Forelimb muscle (tissue), 1 donor: ENCODE measurements at places on chromosomes 1 and 21. TPM values are rescaled to one million over a fixed set of nuclear protein-coding genes. Genes with fewer than 3 reads are reported as not detected.
A peak's percentile ranks its signal among the peaks of the same experiment; 100 is the strongest.

- DNase-seq, result no peak
Observed at GRCh38 chr21:28986677-28987076, 6.0 kb downstream of the LTN1 start.

DNA sequence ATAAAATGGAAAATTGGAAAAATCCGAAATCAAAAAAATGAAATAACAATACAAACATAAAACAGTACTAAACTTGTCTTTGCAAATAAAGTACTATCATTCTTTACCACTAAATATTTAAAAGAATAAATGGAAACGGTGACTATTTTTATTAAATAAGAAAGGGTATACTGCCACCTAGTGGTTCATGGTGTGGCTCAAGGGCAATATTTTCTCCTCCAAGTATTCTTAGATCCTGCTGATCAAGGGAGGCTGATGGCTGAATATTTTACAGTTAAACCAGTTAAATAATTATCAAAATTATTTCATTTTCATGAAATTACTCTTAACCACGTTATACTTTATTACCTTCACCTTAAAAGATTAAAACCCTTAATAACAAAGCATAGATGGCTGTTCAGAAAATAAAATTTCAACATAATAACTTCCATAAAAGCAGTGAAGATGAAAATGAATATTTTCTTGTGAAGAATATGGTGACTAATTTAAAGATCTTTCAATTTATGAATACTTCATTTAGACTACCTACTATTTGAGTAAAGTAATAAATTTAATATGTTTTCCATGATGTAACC is 1793.9 kb downstream of the NCAM2 start:
- DNase-seq, result peak; percentile 36

GRCh38 chr1:246271516-246271915 is 235.6 kb downstream of the SMYD3 start:
- no peak for DNase-seq

DNA sequence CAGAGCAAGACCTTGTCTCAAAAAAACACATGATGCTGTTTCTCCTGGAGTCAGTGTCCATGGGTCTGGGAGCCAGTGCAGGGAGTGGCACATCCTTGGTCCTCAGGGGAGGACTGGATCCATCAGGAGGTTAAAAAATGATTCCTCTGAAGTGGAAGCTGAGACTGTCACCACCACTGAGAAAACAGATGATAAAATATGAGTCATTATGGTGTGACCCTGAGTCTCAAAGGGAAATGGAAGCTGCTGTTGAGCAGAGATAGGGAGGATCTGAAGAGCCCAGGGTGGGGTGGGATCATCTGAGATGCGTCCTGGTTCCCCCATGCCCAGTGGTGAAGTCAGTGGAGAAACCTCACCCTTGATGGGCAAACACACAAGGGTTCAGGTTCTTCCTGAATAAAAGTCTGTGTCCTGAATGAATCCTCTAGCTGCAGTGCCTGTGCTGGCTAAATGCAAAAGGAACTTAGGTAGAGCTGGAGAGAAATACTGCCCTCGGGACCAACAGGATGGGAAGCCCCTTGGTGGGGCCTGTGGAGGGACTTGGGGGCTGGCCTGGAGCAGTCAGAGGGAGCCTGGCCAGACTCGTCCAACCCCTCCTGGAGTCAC is 61.6 kb upstream of the TENT5B start:
- DNase-seq, result no peak

- DNase-seq, result no peak
Observed at GRCh38 chr1:43232482-43232881, 37.3 kb upstream of the TMEM125 start.

GRCh38 chr1:15962671-15963362 is 13.1 kb downstream of the ZBTB17 start:
- DNase-seq, result no peak

DNA sequence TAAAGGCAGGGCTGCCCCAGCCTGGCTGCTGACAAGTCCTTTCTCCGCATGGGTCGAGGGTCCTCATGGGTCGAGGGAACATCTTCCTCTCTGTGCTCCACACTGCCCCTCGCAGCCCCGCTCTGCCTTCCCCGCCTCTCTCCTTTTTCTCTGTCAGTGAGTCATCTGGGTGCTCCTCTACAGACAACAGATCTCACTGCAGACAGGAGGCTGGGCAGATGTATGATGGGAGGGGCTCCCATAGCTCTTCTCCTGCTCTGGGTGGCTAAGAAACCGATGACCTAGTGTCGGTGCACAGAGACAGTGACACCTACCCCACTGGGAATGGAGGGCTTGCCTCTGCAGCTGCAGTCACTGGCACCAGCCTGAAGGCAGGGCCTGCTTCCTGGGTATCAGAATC is 5.5 kb downstream of the KCNA10 start:
- DNase-seq, result no peak

DNA sequence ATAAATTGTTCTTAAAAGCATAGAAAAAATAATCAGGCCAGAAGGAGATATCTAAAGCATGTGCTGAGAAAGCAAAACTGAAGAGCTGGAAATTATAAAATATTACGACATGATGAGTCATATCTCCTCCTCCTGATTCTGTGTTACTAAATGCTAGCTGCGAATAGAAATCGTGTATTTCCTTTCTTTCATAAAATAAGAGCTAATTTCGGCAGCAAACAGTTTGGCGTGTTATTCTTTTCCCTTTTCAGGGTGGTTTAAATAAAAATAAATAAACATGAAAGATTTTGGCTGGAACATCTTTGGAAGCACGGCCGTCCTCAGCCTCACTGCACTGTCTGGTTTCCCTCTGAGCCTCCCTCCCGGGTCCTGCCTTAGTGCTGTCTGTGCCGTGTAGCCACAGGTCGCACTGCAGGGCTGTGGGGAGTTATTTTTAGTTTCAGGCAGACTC is 56.0 kb downstream of the ADARB1 start:
- no peak for DNase-seq

GRCh38 chr1:177969825-177970371 is at the start of gene SEC16B:
Gene SEC16B (minus strand): TSS chr1:177970058. CDS start chr1:177967981, 2,077 bp downstream.
- no peak for DNase-seq

DNA sequence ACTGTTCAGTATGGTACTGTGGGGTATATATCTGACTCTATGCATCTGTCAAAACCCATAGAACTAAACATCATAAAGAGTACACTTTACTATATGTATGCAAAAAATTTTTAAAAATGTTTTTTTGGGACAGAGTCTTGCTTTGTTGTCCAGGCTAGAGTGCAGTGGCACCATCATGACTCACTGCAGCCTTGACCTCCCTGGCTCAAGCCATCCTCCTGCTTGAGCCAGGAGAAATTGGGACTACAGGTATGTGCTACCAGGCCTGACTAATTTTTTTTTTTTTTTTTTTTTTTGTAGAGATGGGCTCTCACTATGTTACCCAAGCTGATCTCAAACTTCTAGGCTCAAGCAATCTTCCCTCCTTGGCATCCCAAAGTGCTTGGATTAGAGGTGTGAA is 11.5 kb downstream of the TRIT1 start:
- DNase-seq, result no peak

DNA sequence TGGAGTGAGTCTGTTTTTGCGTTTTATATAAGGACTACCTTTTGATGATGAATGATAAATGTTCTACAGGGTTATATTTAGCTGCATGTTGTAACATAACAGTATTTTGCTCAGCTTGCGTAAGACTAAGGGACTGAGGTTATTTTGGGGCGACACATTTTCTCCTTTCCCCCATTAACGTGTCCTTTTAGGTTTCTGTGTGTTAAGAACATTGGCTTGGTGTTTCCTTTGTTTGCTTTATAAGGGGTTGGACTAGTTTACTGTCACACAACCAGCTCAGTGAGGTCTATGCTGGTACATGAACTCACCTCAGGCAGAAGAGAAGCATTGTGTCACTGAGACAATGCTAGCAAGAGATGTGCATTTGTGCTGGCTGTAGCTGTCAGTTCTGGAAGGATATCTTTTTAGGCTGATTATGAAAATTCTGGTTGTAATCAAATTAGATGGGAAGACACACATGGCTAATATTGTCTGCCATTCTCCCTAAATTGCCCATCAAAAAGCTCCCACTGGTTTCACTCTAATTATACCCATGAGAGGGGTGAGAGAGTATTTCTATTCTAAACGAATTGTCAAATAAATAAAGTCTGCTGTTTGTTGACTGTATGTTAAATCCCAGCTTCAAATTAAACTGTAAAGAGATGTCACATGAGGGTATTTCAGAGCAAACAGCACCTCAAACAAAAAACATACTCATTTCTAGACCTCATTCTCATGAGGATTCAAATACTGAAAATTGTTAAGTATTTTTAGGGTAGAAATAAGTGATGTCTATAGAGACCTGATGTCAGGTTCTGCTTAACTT is 62.6 kb downstream of the CDC14A start:
- no peak for DNase-seq

- no peak for DNase-seq
Observed at GRCh38 chr1:211518330-211519289, 26.6 kb upstream of the RD3 start.

DNA sequence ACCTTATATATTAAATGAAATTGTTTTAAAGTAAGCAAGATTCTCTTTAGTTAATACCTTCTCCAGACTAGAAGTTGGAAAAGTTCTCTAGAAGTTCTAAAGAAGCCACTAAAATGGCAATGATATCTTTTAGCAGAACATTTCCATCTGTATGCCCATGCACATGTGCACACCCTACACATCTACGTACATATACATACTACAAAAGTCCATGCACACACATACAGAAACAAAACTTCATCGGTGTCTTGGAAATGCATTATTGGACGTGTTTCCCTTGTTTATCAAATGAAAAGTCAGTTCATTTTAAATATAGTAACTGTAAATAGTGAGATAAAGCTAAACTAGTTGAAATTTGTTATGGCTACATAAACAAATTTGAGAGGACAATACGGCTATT is 114.4 kb downstream of the KCNT2 start:
- no peak for DNase-seq

DNA sequence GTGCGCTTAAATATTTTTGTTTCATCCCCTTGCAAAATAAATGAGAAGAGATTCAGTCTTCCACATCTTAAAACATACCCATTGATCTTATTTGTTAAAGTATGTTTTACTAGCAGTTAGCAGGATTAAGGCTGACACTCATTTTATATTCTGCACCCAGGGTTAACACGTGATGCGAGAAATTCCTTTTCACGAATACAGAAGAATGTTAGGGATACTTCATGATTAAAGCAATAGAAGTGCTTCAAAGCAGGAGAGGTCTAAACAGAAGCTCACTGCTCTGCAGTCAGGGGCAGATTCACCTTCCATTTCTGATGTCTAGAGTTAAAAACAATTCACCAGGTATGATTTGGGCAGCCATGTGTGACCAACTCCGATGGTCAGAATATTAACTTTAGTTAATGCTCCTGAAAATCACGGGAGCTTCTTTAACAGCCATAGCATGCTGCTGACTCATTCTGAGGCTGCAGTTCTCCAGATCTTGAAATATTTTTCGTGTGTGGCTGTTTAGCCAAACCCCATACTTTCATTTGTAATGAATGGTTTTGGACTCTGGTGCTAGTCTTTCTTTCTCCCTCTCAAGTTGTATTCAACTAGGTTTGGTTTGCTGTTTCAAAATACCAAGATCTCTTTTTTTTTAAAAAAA is 19.7 kb downstream of the BCAR3 start:
- no peak for DNase-seq

- DNase-seq, result no peak
Observed at GRCh38 chr1:43549921-43550597, 19.4 kb downstream of the PTPRF start.

DNA sequence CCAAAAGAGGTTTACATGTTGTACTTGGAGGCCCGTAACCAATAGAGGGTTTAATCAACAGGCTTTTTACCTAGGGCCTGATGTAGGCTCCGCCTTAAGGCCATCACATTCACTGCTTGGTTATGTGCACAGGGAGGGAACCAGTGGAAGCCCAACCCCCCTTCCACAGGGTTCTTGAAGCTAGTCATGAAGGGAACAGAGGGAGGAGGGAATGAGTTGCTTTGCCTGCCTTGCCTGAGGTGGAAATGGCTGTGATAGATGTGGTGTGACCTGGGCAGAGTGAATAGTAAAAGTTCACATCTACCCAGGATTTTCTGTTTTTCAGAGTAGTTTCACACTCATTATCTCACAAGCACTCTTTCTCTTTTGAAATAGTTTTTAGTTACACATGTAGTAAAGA is 215.1 kb downstream of the ST6GALNAC3 start:
- DNase-seq, result no peak

DNA sequence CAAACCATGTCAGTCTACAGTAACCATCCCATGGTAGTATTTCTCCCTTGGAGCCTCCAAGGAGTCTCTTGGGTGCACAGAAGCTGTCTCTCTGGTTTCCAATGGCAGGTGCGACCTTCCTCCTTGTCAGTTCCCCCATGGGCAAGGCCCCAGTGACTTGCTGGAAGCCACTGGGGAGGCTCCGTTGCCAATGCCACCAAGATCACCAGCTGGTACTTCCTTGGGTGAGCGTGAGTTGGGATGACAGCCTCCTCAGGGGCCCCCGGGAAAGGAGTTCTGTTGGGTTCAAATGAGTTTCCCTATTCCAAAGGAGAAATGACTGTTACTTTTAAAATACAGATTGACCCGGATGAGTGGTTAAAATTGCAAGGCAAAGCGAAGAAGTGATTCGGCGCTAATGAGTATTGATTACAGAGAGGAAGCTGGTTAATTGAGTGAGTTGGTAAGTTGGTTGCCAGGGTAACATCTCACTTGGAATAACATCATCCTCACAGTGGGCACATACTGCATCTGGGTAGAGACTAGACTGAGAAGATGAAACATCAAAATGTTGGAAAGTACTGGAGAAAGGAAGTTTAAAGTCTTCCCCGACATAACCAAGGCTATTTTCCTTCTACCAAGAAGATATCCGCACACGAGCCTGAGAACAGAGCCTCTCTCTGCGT is 53.0 kb upstream of the LAPTM5 start:
- DNase-seq, result no peak

Gene CLCA4
- not detected for polyA plus RNA-seq

Gene NTMT2
- 0.59 TPM for polyA plus RNA-seq

Gene NHLH1
- 0.59 TPM for polyA plus RNA-seq

Gene MXRA8
- polyA plus RNA-seq, result 65.2 TPM

Gene HORMAD1
- polyA plus RNA-seq, result 0.11 TPM

Gene FCRL5
- polyA plus RNA-seq, result 0.05 TPM

Gene NMNAT2
- polyA plus RNA-seq, result 0.68 TPM

Gene ATP1A4
- 2.8 TPM for polyA plus RNA-seq

Gene HES3
- not detected for polyA plus RNA-seq
